ENCODE measurements at places on chromosomes 5 and 9. TPM values are rescaled to one million over a fixed set of nuclear protein-coding genes. Genes with fewer than 3 reads are reported as not detected.

Gene PDE8B
- 7.8 TPM for polyA plus RNA-seq

Gene SHOC1
- 0.79 TPM for polyA plus RNA-seq

GRCh38 chr5:174581479-174581878, 142.9 kb upstream of the MSX2 start:
- no peak for DNase-seq

- no peak for DNase-seq
These were observed 18.0 kb downstream of the GFI1B start for GRCh38 chr9:132996526-132996925.

- no peak for DNase-seq
These were observed 155.4 kb downstream of the FSTL4 start for GRCh38 chr5:133456933-133457402.

Gene SMIM3
- polyA plus RNA-seq, result 24.4 TPM

DNA sequence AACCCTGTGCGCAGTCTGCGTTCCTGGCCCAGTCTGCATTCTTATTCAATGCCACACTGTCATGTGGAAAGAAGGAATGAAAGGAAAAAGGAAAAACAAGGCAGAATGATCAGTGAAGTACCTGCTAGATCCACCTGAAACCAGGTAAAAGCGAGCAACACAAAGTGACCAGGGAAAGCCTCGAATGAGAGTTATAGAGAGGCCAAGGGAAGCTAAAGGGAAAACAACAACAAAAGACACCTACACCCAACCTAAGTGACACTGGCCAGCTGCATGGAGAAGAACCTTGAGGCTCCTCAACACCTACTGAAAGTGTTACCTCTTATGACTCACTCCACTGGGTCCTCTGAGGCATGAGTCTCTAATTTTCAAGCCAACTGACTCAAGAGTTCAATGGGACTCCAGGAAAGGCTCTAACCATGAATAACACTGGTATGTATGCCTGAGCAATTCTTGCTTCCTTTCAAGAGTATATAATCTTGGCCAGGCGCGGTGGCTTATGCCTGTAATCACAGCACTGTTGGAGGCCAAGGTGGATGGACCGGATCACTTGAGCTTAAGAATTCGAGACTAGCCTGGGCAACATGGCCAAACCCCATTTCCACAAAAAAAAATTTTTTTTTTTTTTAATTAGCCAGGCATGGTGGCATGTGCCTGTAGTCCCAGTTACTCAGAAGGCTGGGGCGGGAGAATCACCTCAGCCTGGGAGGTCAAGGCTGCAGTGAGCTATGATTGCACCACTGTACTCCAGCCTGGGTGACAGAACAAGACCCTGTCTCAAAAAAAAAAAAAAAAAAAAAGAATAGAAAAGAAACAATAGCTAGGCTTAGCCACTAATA, 29.0 kb downstream of the MTMR12 start:
- no peak for DNase-seq

Gene ADGRD2
- polyA plus RNA-seq, result 0.16 TPM

Gene TXNDC8
- polyA plus RNA-seq, result not detected

Measured in renal cortex interstitium (tissue), 15 donors.